Activated gamma-delta T cell treated with Interleukin-2 at 50 U/mL for 16 hours (primary cell): ENCODE measurements at places on chromosomes 6 and 20.

- no peak for DNase-seq
These were observed 4.4 kb upstream of the PLCB1 start for GRCh38 chr20:8127553-8128255.

DNA sequence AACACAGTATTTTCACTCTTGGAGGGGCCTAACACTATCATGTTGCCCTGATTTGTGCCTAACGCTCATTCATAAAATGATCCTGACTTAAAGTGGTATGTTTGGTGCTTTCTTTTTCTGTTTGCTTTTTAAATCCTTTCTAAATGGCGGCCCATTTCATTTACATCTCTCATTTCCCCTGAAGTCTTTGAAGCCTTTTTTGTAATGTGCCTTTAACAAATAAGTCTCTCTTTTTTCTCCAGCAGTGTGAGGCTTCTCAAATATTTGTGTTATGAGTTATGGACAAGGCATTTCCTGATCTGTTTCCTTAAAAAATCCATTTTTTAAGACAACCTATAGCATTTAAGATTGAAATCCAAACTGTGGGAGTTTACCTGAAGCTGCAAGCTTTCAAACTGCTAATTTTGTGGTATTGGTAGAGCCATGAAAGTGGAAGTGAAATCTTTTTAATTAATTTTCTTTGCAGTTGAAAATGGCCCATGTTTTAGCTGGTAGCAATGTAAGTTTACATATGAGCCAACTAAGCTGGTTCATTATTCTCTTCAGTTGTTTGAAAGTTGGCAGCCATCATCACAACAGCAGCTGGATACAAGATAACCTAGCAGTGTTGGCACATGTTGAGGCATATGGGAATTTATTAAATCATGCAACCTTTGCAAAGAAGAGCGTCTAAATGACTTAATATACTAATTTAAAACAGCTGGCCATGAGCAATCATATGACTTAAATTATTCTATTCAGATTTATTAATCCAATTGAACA is 469.7 kb downstream of the CDKAL1 start:
- no peak for DNase-seq

DNA sequence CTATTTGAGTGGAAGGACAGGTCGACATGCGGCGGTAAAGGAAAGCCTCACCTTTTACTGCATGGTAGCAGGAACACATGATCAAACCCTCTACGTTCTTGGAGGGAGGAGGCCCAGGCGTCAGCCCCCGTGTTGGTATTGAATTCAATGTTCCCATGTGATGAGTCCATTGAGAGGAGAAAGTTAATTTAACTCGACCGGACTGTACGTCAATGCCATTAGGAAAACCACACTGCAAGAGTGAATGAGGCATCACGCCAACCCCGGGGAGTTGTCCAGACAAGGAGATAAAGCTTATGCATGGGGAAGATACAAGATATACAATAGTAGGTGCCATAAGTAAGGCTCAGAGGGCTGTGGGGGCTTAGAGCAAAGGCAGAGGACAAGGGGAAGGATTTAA is 213.9 kb upstream of the ECI2 start:
- no peak for DNase-seq

DNA sequence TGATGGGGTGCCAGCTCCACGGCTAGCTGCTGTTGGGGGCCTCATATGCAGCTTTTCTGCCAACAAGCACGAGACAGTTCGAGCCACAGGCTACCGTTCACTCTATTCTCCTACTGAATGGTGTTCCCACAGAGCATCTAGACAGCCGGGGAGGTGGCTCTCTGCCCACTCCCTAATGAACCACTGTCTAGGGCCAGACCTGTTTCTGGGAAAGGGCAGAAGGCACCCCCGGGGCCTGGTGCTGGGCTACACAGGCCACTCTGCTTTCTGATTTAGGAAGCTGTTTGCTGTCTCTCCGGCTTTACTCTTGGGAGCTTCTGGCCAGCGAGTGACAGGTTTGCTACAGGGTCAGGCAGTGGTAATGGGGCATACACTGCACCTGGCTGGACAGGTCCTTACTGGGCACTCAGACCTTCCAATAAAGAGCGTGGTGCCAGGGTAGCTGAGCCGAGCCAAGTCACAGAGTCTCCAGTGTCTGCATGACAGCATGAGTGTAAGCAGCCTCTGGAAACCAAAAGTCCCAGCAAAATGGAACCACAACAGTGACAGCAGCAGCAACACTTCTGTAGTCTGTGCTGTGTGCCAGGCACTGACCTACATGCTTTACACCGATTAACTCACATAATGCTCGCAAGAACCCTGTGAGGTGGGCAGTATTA is 8.4 kb downstream of the CCDC167 start:
- no peak for DNase-seq

- no peak for DNase-seq
These were observed at the start of gene GABRR1 for GRCh38 chr6:89217299-89217910. GABRR1 (minus strand) TSS chr6:89217358; CDS start chr6:89217322, 36 bp downstream.

DNA sequence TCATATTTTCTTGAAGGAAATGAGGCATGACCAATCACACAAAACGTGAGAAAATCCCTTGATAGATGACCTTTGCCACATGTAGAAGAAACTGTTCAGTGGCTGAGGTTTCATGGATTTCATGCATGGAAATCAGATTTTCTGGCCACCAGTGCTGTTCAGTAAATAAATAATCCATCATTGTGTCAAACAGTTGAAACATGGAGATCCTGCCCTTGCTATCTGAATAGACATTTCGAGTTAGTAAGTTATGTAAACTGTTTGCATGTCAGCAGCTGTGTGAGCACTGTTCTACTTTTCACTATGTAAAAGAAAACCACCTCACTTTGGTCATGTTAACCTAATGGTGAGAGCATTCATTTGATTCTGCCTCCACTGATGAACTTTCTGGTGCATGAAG is 793.9 kb upstream of the EPHA7 start:
- no peak for DNase-seq
